Activated naive CD8-positive, alpha-beta T cell treated with anti-CD3 and anti-CD28 coated beads, Interleukin-2, amount 50 U/mL, for 16 hours (primary cell): ENCODE measurements at places on chromosomes 3 and 15.

- DNase-seq, result no peak
These were observed 104.3 kb downstream of the OXNAD1 start for GRCh38 chr3:16369276-16369675.

GRCh38 chr3:153591561-153592245 is 429.7 kb downstream of the RAP2B start:
- no peak for DNase-seq

DNA sequence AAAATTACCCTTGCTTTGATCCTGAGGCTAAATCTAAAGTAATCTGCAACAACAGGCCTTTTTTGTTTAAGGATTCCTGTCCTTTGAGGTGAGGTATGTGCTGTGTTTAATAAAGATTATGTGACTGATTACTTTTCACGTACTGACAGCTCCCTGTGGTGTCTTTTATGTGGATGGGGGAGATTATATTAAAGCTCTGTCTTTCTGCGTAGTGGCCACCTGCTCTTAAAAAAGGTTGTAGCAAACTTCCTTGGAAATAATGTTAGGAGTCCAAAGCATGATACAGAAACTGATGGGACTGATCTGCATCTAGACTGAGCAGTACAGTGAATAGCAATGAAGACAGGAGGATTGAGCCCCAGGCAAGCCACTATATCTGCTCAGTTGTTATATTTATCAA is 453.0 kb upstream of the GOLIM4 start:
- DNase-seq, result no peak

DNA sequence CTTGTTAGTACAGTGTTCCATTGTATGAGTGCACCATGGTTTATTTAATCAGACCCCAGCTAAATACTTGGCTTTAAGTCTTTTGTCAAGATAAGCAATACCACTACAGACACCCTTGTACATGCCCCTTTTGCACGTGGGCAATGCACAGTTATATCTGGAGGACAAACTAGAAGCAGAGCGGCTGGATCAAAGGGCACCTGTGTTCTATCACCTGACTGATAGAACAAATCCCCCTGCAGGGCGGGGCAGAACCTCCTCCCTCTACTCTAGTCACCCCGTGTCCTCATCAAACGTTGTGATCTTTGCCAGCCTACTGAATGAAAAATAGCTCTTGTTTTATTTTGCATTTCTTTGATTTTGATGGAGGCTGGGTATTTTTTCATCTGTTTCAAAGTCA is 314.9 kb downstream of the TLE3 start:
- peak; percentile 25 for DNase-seq

DNA sequence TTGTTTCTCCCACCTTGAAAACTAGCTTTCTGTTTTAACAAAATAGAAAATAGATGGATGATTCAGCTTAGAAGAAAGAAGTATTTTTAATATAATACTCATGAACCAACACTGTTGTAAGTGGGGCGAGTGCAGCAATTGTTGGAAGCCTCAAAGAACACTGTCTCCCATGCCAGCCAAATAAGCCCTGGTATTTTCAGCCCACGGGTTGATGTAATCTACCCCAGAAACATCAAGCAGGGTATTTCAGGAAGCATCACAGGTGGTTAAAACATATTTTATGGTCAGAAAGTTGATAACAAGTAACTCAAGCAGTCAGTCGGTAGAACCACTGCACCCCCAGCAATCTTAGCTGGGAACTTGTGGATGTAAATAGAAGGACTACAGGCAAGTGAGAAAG is 115.9 kb downstream of the SV2B start:
- no peak for DNase-seq

DNA sequence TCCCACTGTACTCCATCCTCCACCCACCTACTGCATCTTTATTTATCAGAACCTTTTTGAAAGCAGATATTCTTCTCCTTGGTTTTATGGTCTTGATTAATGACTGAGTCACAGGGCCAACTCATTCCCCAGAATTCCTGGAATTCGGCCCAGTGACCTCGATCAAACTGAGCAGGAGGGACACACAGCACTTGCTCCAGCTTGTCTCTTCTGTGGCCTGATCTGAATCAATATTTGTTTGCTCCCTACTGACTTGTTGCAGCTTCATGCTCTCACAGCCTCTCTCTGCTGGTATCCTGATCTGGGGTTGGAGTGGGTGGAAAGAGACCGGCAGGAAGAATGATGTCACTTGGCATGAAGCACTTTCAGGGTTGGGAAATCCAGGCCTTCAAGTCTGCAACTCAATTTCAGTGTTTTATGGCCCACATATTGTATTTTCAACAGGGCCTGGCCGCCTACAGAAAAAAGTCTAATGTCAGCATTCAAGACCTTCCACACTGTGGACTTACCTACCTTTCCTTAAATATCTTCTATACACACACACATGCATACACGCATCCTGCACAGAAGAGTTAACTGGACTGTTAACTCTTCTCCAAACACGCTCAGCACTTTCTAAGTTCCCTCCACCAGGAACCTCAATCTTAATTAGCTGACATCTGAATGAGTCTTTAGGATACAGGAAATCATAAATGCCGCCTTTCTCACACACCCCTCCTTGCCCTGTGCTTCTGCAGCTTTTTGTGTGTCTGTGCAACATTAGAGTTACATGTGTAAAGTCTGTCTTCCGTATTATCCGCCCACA is 4.6 kb downstream of the ANXA2 start:
- DNase-seq, result no peak

DNA sequence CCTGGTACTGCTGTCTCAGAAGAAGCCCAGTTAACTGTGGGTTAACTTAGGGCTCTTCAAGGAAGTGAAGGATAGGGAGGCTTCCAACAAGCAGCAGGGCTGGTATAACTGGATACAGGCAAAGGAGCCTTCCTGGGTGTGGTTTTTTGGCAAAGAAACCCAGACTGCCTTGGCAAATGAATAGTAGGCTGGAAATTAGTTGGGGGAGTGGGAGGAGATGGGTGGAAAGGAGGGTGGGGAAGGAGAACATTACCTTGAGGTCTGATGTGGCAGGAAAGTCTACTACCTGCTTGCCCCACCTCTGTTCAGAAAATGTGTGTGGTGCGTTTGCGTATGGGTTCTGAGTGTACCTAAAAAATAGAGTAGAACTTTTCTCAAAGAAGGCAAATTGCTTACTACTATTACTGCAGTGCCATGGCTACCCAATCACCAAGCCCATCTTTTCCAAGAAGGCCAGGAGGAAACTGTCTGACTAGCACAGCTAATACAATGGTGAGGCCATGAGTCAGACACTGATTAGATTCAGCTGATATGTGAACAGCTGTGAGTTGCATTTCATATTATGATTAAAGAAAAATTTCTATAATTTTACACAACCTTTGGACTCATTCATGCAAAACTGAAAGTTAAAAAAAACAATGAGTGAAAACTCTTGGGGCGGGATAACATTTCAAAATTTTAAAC is 55.2 kb downstream of the SPTSSB start:
- DNase-seq, result no peak

- DNase-seq, result no peak
These were observed 231.5 kb upstream of the TLE3 start for GRCh38 chr15:70329179-70329578.

DNA sequence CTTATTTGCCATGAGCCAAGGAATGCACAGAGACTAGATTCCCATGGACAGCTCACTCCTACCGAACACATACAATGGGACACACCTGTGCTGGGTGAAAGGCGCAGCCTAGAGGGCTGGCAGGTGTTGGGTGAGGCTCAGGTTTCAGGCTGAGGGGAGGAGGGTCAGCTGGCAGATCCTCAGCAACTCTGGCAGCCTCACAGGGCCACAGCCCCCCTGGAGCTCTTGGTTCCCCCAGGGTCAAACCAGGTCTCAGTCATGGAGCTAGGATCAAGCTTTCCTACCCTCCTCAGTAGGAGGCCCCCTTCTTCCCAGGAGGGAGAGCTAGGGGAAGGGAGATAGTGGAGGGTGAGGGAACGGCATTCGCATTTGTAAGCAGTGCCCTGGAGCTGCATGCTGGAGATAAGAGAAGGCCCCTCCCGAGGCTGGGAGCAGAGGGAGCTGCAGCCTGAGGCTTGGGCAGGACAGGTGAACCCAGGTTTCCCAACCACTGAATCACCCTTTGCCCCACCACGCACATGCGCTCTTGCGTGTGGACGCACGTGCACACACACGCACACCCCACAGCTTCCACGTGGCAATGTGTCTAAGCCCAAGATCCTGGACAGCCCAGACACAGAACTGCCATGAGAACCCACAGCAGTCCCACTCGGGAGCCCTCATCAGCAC is 26.3 kb upstream of the TFRC start:
- DNase-seq, result no peak

- no peak for DNase-seq
These were observed 220.9 kb downstream of the AGBL1 start for GRCh38 chr15:86300390-86301125.

DNA sequence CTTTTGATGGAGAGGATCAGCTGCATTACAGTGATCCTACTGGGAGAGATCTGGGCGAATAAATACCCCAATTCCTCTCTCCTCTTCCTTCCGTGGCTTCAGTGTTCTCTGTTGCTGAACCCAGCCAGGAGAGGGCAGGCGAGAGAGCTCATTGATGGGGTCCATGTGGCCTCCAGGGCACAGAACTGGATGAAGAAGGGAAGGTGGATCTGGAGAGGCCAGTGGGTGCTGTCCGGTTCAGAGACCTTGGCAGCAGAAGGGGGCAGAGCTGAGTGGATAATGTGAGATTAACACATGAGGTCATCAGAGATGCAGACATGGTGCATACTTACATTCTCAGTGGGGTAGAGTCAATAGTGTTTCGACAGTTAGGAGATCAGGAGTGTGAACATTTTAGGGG is 193.6 kb downstream of the CLSTN2 start:
- DNase-seq, result no peak

- DNase-seq, result no peak
These were observed 45.1 kb upstream of the C15orf39 start for GRCh38 chr15:75156326-75157215.

DNA sequence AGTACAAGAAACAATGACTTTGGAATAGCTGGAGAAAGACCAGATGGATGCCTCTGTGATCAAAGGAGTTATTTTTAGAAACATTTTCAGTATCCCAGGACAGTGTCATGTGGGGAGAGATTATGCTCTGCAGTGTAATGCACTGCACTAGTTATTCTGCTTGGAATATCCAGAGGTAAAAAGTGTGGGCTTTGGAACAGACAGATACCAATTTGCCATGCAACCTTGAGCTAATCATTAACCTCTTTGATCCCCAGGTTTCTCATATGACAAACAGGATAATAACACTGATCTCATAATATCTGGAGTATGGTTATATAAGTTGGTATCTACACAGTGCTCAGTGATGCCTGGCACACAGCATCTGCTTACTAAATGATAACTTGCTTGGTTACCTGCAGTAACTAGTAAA is 12.2 kb upstream of the SLC7A14 start:
- DNase-seq, result no peak

DNA sequence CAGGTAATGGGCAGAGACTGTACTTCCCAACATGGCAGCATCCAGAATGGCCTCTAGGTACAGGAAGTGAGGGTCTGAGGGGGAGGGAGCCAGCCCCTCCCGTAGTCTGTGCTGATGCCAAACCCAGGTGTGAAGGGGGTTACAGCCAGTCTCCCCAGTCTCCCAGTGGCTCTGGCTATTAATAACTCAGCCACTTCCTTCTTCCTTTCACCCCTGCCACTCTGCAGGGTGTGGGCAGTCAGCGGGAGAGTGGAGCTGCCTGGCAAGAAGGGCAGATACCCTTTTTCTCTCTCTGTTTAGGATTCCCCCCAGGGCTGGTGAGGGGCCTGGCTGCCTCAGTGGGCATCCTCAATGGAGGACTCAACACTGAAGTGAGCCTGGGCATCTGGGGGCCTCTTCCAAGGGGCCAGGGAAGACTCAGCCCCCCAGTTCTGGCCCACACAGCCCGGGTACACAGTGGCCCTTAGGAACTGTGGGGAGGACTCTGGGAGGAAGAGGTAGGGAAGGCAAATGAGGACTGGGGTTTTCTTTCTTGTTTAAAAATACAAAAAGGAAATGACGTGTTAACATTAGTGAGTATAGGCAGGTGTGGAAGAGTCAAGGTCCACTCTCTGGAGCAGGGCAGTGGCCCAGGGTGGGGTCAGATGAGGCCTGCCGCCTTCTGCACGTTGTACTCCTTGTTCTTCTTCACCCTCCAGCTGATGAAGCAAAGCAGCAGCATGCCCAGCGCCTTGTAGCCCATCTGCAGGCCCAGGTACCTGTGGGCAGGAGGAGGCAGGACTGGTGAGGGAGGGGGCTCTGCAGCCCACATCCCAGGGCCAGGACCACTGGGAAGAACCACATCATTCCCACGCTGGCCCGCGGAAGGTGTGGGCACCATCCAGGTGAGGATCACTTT is 38.6 kb upstream of the RAB6B start:
- no peak for DNase-seq

DNA sequence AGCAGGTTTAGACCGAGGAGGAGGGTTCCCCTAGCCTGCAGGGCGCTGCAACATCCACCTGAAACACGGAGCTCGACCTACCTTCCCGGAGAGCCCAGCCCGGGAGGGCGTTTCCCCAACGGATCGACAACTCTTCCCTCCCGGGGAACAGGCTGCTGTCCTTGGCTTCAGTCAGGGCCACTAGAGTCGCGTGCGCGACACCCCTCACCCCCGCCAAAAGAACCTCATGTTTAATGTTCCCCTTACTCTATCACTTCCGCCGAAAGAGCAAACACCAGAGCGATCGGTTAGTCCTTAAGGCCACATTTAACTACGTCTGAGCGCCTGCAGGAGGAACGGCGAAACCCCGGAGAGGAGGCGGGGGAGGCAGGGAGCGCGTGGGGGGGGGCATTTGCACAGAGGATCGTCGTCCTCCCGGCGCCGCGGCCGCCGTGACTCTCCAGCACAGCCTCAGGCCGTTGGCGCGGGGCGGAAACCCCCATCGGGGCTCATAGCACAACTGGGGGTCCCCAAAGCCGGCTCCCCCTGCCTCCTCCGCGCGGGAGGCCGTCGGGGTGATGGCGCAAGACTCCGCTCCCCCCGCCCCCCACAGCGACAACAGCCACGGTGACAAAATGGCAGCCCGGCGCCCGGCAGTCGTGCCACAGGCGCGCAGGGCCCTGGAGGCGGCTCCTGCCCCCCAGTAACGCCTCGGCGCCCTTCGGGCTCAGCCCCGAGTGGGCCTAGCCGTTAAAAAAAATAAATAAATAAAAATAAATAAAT is 3.2 kb downstream of the ANP32A start:
- peak; percentile 54 for DNase-seq

DNA sequence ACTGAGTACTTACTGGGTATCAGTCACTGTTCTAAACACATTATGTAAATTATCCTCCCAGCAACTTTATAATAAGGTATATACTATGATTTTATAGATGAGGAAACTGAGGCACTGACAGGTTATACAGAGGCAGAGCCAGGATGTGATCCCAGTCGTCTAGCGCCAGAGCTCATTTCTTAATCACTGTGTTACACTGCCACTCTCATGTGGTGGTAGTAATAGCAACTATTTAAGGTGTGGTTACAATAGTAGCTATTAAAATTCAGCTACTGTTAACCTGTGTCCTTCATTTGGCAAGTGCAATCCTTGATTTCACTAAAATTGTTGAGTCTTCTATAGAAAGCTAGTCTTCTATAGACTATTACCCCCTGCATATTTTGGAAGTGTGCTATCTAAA is 43.1 kb upstream of the TRPC1 start:
- no peak for DNase-seq

DNA sequence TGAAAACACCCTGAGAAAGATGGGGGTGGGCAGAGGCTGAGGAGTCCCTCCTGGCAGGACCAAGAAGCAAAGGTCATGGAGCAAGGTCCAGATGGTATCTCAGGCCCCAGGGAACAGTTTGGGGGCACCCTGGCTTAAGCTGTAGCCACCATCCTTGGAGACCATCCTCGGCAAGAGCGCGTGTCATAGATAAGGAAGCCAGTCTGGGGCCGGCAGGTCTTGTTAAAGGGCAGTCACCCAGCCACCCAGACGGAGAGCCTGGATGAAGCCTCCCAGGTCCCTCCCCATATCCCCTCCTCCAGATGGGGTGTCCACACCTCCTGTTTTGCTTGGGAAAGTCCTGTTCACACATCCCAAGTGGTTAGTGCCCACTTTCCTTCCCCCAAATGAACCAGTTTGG is 191.1 kb downstream of the KLF13 start:
- no peak for DNase-seq
